Panc1 (cell line): ENCODE measurements at places on chromosomes 2 and 18.
A peak's percentile ranks its signal among the peaks of the same experiment; 100 is the strongest.

DNA sequence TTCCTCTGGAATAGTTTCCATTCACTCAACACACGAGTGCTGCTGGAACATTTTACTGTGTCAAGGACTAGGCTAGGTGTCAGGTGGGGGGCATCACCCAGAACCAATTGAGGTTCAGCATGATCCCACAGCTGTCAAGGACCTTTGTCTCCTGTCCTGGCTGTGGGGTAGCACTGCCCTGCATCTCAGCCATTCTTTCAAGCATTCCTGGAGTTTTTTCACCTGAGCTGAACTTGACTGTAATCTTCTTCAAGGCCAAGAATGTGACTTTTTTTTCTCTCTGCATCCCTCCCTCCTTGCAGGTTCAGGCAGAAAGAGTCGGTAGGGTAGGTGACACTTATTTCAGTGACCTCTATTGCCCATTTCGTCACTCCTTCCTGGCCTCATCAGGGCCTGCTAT lies 3.5 kb downstream of the MAPK4 start:
- no peak for DNase-seq

DNA sequence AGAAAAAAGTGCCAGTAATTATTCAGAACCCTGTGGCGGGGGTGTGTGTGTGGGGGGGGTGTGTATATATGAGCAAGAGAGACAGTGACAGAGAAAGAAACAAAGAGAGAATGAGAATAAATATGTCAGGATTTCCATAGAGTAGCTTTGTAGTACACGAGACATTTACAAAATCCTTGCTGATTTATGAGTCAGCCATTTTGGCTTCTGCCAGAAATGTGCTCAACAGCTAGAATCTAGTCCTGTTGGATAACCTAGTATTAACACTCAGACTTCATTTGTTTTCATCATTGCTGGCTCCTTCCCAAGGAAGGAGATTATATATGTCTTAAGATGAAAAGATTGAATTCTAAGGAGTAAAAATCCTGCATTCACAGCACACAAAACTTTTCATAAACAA lies 140.5 kb upstream of the HNRNPA3 start:
- DNase-seq, result no peak

DNA sequence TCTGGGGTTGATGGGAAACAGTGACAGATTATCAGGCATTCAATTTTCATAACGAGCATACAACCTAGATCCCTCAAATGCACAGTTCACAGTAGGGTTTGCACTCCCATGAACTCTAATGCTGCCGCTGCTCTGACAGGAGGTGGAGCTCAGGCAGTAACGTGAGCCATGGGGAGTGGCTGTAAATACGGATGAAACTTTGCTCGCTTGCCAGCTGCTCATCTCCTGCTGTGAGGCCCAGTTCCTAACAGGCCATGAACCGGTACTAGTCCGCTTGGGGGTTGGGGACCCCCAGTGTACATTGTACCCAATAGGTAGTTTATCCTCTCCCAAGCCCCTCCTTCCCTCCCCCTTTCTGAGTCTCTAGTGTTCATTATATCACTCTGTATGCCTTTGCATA lies 94.6 kb downstream of the PTH2R start:
- DNase-seq, result no peak

DNA sequence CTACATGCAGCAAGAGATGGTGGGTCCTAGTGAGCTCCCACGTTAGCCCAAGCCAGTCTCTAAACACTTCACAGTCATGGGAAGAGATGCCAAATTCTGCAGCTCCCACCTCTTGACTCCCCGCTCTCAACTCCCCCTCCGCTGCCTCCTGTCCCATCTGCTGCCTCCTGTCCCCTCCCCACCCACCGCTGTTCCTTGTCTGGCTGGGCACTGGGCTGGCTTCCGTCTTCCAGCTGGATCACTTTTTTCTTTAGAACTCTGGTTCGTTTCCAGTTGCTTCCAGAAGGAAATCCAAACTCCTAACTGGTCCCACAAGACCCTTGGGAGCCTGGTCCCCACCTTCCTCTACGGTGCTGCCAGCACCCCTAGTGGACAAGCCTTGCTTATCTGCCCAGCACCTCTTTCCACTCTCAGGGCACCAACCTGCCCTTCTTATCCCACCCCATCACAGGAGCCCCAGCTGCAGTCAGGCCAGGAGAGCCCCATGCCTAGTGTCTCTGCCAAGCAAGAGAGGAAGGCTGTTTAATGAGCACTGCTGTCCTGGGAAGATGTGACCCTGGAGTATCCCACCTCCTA lies 12.1 kb upstream of the TWIST2 start:
- no peak for DNase-seq

GRCh38 chr2:163692081-163692480 lies 43.7 kb downstream of the FIGN start:
- no peak for DNase-seq

DNA sequence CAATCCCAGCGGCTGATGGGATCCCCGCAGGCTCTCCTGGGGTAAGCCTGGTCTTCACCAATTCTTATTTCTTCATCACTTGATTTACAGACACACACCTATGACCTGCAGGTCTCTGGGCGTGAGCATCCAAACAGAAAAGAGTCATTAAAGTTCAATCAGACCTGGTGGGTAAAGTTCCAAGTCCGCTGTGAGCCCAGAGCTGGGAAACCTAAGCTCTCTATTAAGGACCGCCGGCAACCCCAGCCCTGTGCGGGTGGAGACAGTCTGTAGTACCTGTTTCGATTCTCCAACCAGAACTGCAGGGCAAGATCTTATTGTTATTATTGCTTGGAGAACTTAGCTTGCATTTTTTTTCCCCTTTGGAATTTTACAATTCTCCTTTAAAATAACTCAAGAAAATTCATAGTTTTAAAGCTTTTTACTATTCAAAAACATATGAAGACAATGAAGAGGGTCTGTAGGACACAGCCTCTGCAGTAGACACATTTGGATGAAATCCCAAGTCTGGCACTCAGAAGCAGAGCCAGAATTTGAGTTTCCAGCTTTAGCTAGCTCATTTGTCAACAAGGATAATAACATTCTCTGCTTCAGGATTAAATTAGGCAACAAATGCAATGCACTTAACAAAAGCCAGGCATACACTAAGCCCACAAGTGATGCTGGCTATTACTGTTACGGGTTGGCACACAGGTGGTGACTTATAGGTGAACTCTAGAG lies 376.4 kb downstream of the INSIG2 start:
- no peak for DNase-seq

- DNase-seq, result peak; percentile 92
Measured at GRCh38 chr18:3603421-3604234, 153.7 kb downstream of the TGIF1 start.

DNA sequence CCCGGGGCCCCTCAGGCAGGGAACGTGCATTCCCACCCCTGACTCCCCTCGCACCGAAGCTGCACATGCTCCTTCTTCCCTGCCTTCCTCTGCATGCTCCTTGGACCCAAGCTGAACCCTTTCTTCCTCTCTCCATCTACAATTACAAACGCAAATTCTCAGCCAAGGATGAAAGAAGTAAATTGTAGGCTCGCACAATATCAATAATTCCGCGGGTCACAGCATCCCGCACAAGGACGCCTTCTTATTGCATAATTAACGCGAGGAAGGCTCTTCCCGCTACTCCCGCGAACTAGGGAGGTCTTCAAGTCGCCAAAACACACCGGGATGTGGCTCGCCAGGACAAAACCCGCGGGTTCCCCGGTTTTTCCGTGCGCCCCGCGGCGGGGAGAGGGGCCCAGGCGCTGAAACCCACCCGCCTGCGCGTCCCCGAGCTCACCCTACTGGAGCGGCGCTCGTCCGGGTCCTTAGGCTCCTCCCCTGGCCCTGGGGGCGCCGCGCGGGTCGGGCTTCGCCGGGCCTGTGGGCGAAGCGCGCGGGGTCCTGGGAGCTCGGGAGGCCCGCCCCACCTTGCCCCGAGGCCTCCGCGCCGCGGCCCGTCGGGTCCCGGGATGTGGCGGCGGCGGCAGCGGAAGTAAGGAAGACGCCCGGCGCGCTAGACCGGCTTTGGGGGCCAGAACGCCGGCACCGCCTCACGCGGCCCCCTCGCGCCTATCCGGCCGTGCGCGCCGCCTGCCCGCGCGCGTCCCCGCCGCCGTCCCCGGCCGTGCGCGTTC lies at the start of gene CHST10:
CHST10 (minus strand) TSS at position 734 of the 776 bp plus-strand sequence. CDS start 10,993 bp downstream, outside the sequence.
- no peak for DNase-seq

DNA sequence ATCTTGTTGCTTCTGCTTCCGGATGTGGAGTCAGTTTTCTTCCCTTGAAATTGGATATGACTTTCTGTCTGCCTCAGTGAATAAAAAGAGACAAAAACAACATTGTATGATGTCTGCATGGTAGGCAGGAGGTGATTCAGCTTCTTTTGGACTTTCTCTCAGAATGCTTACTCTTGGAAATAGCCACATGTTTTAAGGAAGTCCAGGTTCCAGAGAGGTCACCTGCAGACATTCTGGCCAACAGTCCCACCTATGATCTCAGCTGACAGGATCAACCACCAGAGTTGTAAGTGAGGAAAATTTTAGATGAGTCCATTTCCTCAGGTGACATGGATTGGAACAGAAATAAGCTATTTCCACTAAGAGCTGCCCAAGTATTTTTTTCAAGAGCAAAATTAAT lies 508.7 kb upstream of the FAM98A start:
- no peak for DNase-seq

GRCh38 chr2:112880091-112880531 lies 30.9 kb upstream of the IL37 start:
- DNase-seq, result no peak

DNA sequence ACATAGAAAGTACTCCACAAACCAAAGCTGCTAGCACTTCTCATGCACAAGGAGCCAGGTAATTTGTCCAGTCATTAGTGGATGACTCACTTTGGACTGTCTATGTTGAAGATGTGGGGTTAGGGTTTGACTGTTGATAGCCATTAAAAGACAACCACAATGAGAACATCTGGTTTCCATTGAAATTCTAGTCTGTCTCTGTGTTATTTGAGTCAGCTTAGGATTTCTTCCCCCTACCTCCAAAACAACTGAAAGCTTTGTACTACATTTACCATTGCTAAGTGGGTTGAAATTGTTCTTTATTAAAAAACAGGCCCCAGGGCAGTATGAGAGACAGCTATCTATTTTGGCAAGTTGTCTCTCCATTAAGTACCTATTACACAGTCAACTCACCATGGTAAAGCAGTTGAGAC lies 50.2 kb upstream of the ANKRD44 start:
- no peak for DNase-seq

DNA sequence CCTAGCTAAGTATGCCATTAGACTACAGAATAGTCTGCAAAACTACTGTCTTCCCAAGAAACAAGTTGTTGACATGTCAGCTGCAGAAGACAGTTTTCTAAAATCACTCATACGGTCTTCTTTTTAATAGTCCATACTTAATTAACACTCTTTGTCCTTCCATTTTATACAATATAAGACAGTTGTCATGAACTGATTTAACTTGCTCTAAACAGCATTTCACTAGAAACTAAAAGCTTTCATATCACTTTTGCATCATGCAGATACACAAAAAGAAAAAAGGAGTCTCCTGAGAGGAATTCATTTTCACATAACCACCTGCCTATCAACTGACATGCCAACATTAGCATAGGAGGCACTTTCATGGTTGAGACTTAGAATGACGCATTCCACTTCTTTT lies 1159.6 kb upstream of the CHAC2 start:
- no peak for DNase-seq

- no peak for DNase-seq
Measured at GRCh38 chr2:157172866-157173578, 84.5 kb upstream of the GALNT5 start.

DNA sequence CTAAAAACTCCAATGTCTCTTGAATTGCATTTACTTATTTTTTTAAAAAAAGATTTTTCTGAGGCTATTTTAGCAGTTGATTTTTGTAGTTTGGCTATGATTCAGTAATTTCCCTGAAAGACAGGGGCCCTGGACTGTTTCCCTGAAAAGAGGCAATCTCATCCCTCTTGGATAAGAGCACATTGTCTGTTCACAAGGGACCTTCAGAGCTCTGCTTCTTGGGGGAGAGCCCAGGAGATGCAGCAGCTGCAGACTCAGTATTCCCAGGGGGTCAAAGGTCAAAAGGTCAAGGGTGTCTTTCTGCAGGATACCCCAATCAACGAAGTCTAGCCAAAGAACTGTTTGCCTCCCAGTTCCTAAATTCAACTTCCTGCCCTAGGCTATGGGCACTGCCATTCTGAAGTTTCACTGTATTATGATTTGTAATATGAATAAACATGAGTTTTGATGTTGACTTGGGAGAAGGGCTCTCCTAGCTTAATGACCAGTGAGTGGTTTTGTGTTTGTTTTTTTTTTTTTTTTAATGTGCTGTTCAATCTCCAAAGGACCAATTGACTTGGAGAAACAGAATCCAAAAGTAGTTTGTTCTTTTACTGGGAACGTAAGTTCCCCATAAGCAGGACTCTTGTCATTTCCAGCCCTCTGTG lies 157.0 kb upstream of the SERPINE2 start:
- no peak for DNase-seq

GRCh38 chr2:108909275-108909823 lies 79.7 kb downstream of the EDAR start:
- no peak for DNase-seq
